Stimulated activated CD4-positive, alpha-beta T cell treated with anti-CD3 and anti-CD28 coated beads, TNF-alpha, amount 100 ng/mL, for 48 hours (primary cell): ENCODE measurements at places on chromosomes 7 and 10.

- DNase-seq = no peak
These were observed 32.8 kb downstream of the IL15RA start for GRCh38 chr10:5944389-5945189.

DNA sequence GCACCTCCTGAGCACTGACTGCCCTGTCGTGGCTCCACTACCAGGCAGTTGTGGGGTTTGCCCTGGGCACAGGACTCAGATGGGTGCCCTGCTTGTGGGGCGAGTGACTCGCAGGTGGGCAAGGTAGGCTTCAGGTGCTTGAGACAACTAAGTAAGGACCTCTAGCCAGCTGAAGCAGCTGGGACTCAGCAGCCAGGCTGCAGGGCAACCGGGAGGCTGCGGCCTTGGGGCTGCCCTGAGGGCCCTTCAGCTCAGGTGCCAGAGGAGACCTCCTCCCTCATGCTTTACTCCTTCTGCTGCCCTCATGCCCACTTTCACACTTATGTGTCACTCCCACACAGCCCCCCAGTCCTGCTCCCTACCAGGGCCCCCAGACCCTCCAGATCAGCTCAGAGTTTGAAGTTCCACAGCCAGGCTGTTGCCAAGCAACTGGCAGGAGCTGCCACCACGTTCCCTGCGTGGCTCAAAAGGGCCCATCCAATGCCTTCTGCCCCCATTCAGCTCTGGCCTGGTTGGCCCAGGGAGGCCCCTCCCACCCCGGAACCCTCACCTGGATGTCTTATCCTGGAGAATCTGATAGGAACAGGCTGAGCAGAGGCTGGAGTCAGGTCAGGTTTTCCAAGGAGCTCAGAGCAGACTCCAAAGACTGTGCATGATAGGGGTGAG lies 10.0 kb downstream of the TLX1 start:
- DNase-seq = no peak

DNA sequence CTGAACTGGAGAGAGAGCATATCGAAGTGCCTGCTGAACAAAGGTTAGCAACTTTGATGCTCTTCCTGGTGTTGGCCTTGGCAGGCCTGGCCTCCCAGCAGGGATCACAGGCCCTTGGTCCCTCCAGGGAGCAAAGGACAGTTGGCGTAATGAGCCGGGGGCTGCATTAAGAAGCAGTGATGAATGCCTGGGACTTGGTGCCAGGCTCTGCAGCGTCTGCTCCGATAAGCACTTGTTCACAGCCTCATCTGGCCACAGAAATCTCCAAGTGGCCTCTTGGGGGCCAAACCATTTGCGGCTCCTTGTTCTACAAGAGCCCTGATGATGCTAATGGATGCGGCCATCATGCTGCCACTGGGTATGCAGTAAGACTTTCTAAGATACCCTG lies 31.8 kb downstream of the CRHR2 start:
- DNase-seq = no peak

- DNase-seq = no peak
These were observed 28.4 kb downstream of the SBDS start for GRCh38 chr7:66967029-66967428.

DNA sequence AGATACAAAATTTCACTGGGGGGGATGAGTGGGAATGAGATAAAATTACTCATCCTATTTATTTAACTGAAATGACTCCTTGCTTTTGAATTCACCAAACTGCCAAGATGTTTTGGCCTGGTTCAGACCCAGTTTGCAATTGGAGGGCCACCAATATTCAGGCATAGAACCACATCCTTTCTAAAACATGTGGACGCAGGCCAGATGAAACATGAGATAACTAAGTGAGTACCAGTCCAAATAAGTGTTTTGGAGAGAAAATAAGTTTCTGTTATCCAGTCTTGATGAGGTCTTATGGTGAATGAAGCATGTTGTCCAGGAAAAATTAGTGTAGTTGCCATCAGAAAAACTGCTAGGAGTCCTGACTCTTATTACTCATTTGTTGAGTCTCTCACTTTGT lies 36.3 kb upstream of the PDK4 start:
- no peak for DNase-seq

- DNase-seq = no peak
These were observed 231.1 kb downstream of the SLC25A13 start for GRCh38 chr7:96090756-96091155.

DNA sequence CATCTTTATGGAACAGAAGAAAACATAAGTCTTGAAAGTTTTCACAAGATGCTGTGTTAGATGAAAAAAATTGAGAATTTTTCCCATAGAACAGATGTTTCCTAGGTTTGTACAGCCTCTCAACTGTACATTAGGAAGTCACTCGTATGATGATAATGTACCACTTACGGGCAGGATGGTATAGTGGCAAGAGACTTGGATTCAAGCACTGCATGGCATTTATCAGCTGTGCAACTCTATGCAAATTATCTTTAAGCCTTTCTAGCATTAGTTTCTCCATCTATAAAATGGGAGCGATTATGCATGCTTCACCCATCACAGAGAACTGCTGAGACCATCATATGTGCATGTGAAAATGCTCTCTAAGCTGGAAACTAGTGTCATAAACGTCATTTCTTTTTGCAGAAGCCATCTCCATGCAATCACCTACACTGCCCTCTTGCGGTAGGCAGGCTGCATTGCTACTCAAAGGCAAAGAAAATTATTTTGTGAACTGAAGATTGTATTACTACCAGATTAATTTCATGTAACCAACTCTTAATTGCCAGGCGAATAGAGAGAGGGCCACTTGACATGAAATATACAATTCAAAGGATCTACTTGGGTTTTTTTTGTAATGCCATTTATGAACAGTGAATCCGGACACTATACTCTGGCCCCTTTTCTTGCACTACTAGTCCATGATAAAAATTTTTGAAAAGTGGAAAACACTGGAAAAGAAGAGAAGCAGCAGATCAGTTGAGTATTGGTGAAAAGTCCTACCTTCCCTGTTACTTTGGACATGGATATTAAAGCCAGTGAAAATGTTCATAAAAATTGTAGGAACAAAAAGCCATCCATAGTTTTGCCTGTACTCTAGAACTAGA lies 102.3 kb downstream of the JAZF1 start:
- DNase-seq = peak; percentile 32

- DNase-seq = no peak
These were observed 1183.9 kb upstream of the C7orf33 start for GRCh38 chr7:147406521-147407135.

- DNase-seq = no peak
These were observed 45.3 kb upstream of the FOXP2 start for GRCh38 chr7:114369294-114369693.

DNA sequence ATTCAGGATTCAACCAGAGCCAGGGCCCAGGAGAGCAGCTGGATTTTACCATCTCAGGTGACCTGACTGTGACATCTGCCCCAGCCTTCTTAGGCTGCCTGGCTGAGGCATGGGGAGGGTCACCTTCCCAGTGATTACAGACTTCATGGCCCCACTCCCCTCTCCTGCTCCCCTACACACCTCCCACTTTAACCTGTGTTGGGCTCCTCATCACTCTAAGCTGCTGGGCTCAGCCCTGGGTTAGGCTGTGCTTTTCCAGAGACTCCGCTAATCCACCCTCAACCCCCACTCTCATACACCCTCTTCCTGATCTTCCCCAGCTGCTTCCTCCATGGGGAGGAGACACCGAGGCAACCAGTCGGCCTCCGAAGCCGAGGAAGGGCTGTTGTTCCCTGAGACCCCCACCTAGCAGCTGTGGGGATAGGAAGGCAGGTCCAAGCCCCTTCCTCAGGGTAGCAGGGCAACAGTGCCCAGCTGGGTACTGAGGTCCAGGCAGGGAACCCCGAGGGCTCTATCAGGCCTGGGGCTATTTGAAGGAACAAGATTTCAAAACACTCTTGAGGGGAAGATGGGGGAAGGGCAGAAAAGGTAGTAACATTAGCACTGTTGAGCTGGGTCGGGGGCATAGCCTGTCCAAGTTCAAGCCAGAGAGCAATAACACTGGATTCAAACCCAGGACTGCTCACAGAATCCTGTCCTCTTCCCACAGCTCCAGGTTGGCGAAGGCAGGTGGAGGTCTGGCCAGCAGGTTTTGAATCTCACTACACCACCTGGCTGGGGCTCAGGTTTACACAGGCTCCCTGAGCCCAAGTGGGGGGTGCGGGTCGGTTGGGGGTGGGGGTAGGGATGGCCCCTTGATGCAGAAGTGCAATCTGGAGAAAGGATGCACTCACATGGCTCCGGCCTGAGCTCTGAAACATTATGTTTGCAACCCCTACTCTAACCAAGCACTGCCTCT lies 1.8 kb downstream of the IMPDH1 start:
- DNase-seq = no peak

DNA sequence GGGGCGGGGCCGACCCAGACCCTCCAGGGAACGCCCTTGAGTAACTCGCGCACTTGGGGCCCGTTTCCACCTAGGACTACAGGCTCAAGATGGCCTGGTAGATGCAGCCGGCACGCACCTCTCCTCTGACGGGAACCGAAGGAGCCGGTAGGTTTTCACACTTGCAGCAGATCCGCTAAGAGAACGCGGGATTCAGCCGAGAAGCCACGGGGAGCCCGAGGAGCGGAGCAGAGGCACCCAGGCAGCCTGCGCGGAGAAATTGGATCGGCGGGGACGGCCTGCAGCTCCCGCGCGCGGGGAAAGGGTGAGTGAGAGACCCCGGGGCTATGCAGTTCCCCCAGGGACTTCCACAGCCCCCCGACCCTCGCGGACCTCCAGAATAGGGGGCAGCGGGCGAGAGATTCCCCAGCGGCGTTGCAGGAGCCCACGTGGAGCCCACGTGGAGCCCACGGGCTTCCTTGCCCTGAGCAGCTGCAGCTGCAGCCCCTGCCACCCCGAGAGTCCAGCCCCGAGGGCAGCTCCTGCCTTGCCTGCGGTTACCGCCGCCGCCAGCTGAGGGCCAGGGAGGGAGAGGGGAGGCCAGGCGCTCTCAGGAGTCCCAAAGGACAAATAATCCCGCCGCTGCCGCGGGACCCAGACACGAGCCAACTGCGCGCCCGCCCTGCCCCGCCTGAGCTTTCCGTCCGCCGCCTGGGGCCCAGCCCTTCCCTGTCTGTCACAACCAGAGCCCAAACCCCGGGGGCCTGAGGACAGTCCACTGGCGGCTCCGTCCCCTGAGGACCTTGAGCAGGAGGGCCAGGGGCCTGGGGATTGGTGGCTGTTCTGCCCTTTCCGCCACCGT lies 13.1 kb downstream of the IFT22 start:
- peak; percentile 38 for DNase-seq

GRCh38 chr7:40827222-40828085 lies 692.6 kb downstream of the SUGCT start:
- no peak for DNase-seq

DNA sequence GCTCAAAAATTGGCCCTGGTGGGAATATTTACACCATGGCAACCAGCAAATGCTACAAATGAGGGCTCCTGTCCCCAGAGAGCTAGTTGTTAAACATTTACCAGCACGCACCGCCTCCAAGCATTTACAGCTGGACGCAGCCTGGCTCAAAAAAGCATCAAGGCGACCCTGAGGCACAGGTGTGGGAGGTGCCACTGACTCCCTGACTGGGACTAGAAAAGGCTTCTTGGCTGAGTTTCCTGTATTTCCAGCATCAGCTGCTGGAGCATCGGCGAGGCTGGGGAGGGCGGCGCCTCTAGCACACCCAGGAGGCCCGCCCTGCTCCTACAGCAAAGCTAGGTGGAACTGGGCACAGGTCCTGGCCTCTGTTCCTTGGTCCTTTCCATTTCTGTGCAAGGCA lies 43.5 kb upstream of the ZRANB1 start:
- no peak for DNase-seq

- DNase-seq = no peak
These were observed 685.7 kb upstream of the IGFBP3 start for GRCh38 chr7:46606761-46607160.

- DNase-seq = no peak
These were observed 11.5 kb upstream of the KLRG2 start for GRCh38 chr7:139494835-139495579.

DNA sequence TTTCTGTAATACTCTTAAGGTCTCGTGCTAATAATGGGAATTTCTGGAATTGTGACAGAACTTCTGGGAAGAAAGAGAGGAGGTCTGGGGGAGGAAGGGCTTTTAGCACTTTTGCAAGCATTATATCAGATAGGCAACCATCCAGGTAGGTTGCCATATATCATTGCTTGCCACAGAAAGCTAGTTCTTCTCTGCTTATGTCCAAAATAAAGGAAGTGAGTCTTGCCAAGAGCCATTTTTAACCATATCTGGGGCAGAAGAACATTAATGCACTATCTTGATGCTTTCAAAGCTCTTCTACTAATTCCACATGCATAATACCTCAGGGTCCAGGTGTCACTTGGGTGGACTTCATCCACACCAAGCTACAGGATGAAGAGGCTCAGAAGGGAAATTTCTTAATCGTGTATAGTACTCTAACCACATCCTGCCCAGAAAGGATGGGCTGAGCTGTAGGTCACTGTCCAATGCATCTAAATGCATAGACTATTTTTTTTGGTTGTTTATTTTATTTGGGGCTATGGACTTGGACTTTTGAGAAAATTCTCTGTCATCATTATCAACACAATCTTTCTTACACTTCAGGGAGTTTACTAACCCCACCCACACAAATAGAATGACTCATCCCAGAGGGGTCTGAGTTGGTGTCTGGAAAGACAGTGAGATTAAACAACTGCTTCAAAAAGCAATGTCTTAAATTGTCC lies 68.9 kb upstream of the ADO start:
- no peak for DNase-seq

DNA sequence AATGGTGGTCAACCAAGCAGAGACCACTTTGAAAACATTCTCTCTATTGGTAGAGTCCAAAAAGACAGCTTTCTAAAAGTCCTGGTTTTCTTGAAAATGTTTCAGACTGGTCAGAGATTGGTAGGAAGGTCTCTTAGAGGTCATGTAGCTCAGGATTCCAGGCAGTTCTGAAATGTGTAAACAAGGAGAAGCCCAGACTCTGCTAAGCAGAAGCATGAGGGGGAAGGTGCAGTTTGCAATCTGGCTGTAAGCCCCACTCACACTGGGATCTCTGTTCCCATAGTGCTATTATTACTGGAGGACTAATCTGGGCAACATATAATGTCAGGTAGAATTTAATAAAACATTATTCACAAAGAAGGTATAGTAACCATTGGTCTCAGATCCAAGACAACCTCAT lies 101.1 kb downstream of the MAGI2 start:
- no peak for DNase-seq

DNA sequence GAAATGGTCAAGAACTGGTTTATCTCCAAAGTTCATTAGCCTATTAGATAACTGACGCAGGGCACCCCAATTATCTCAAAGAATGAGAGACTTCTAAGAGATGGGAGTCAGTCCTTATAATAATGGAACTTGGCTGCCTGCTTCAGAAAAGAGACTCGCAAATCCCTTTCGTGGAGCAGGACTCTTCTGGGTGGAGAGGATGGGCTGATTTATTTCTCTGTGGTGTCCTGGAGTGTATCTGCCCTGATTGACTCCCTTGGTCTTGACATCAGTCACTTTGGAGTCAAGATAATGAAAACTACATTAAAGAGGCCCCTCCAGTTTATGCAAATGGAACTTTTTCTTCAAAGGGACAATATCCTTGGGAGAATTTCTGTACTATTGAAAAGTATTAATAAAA lies 198.9 kb downstream of the HDAC9 start:
- DNase-seq = no peak

- no peak for DNase-seq
These were observed 356.4 kb downstream of the GALNT17 start for GRCh38 chr7:71488308-71488707.
